ENCODE measurements at places on chromosomes 7 and 10.
A peak's percentile ranks its signal among the peaks of the same experiment; 100 is the strongest.

GRCh38 chr10:47027108-47027783 lies 116.0 kb downstream of the PTPN20 start:
- no peak for DNase-seq

- no peak for DNase-seq
Measured at GRCh38 chr7:20906801-20907453, 120.2 kb upstream of the SP8 start.

DNA sequence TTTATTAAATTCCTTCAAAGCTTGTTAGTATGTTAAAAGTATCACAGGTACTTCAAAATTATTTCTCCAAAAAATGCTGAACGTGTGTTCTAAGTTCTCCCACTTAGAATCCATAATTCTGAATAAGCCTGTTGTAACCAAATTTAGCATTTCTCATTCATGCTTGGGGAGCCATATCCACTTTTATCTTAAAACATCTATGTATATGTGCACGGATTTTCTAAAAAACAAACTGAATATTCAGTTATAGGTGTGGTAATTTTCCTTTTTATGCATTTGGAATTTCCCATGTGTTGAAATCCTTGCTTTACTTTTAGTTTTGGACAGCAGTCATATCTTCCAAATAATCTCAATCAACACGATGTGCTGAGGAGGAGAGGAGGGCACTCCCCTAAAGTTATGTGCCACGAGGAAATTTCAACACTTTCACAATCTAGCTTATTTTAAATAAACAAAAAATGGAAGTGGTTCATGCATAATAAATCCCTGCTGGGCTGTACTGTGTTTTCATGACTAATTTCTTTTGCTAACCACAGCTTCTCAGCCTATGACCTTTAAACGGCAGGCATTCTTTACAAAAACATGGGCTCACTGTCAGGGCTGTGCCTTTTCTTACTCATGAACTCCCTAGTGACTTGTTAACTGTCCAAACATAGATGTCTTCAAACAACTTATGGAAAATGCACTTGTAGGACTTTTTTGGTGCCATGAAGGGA lies 380.3 kb upstream of the SEMA3C start:
- DNase-seq: no peak

DNA sequence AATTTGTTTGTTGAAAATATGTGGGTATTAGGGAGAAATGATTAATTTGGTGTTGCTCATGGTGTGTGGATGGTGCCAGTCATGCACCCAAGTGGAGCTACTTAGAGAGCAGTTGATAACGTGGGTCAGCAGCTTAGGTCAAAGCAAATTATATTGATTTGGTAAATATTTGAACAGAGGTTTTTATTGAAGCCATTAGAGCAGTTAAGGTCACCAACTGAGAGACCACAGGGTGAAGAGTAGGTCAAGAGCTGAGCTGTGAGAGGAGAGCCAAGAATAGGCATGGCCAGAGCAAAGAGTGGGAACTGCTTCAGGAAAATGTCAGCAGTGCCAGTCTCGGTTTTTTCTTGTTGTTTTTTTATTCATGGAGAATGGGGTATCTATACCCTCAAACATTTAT lies 97.9 kb downstream of the TMEM168 start:
- DNase-seq: no peak

DNA sequence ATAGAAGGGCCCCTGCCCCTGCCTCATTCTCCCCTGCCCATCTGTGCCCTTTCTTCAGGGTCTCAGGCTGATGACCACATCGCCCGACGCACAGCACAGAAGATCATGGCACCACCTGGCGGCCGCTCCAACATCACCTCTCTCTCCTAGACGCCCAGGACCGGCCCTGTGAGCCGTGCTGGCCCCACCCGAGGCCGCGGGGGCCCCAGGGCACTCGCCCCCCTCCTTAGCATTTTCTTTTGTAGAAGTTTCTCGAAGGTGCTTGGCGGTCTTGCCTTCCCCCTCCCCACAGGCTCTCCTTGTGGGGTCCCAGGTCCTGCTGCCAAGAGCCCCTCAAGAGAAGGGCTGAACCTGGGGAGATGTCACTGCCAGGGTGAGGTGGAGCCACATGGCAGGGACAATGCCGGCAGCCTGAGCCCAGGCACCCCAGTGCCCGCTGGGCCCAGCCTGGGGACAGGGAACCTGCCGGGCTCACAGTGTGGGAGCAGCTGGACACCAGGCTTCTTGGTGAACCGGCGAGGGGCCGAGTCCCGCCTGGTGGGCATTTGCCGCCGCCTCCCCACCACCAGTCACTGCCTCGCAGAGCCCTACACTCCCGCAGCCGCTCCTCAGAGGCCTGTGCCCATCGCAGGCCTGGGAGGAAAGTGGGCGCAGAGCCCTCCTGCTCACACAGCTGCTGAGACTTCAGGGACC lies 18.2 kb downstream of the DPYSL4 start:
- no peak for DNase-seq

- DNase-seq: peak; percentile 10
Measured at GRCh38 chr7:131011432-131011742, 277.4 kb upstream of the KLF14 start.

GRCh38 chr10:15223174-15223573 lies 54.7 kb upstream of the NMT2 start:
- DNase-seq: no peak

DNA sequence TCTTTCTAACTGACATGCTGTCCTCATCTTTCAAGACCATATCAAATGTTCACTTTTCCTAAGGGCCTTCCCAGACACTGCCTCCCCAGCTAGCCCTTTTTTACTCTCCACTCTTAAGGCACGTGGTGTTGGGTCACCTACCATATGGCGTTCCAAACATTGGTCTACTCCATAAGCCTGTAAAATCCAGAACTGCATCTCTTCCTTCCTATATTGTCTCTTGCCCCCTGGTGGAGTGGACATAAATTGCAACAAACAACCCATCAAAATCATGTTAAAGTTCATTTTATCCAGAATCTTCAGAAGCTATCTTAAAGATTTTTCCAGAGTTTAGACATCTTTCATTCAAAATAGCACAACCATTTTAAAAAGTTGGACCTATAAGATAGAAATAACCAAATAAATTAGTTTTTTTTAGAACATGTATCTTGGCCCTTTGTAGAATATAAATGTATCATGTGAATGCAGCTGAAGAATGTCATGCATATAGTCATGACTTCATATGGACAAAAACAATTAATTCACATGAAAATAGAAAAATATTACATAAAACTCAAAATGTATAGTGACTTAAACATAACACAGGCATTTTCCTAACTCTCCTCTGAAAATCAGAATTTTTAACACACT lies 180.6 kb upstream of the CHRM2 start:
- DNase-seq: peak; percentile 33

DNA sequence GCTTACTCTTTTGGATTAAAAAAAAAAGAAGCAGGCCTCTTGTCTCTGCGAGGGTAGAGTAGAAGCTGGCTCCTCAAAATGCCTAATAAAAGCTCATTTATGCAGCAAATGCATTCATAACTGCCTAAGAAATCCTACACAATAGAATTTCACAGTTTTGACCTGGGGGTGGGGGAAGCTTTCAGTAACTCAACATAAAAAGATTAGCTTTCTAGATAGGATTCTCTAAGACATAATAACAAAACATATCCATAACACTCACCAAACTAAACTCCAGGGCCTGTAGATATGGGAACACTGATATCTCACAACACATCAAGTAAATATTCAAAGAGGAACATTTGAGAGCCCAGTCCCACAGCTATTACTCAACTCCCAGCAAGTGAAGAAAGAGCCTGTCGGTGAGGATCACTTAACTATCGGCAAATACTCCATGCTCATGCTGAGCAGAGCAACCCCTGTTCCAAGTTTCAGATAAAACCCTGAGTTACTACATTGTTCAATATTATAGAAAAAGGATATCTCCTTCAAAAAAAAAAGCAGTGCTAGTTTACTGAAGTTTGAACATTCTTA lies 88.1 kb downstream of the COBL start:
- DNase-seq: no peak

GRCh38 chr10:80474941-80475340 lies 20.8 kb downstream of the TSPAN14 start:
- DNase-seq: no peak

GRCh38 chr7:128399991-128400390 lies 9.8 kb downstream of the IMPDH1 start:
- no peak for DNase-seq

DNA sequence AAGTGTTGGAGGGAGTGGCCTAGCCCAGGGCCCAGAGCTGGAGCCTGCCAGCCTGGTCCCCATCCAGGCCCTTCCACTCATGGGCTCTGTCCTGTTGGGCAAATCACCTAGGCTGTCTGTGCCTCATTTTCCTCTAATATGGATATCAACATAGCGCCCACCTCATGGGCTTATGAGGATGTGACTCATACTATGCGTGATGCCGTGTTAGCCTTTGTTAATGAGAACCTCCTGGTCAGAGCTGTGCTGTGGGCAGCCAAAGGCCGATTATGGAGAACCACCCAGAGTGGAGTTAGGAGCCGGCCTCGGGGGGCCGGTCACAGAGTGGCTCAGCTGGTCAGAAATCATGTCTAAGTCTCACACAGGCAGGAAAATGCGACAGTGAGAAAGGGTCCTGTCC lies 306.4 kb downstream of the PAXIP1 start:
- no peak for DNase-seq

DNA sequence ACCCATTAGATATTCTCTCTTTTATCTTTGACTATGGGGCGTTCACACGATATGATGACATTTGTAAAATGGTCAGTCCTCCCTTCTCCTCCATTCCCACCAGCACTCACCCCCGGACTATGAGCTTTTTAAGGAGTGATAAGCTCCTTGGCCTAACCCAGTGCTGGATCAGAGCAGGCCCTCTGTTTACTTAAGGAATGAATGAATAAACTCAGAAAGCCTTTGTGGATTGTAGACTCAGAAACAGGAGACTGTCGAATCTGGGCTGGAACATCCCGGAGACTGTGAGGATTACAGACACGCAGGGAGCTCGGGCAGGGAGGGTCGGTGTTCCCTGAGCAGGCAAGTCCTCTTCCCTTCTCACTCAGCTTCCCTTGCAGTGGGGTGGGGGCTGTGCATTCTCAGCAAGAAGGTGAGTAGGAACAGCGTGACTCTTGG lies 6.8 kb upstream of the ZCCHC24 start:
- no peak for DNase-seq

DNA sequence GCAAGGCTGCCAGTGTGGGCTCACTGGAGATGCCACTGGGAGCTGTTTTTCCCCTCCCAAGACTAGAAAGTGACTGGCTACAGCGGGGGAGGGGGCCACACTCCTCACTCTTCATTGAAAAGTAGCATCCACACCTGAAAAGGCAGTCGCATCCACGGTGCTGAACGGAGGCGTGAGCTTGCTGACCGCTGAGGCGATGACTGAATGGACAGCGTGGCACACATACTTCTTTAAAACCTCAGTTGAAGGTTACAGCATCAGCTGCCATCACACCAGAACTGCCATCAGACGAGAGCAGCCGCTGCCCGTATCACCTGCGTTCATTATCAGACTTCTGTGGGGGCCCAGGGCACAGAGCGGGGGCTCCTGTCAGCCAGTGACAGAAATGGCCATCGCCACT lies 327.2 kb downstream of the DNAJB6 start:
- no peak for DNase-seq

DNA sequence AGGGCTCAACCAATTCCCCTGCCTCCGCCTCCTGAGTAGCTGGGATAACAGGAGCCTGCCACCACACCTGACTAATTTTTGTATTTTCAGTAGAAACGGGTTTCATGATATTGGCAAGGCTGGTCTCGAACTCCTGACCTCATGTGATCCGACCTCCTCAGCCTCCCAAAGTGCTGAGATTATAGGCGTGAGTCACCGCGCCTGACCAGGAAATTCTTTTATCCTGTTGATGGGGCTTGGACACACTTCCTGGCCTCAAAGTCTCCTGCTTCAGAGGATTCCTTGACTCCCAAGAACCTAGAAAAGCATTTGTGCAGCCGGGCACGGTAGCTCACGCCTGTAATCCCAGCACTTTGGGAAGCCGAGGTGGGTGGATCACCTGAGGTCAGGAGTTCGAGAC lies 16.2 kb downstream of the ZNF425 start:
- DNase-seq: no peak

- DNase-seq: no peak
Measured at GRCh38 chr10:104036518-104037260, 49.0 kb downstream of the COL17A1 start.

- DNase-seq: no peak
Measured at GRCh38 chr10:3813986-3814837, 29.2 kb upstream of the KLF6 start.

DNA sequence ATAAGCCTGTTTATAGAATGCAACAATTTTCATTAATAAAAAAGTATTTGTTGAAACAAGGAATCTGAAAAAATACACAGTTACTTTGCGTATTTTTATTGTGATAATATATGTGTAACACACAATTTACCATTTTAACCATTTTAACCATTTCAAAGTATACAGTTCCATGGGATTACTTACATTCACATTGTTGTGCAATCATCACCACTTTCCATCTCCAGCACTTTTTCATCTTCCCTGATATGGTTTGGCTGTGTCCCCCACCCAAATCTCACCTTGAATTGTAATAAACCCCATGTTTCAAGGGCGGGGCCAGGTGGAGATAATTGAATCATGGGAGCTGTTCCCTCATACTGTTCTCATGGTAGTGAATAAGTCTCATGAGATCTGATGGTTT lies 61.3 kb upstream of the GLCCI1 start:
- no peak for DNase-seq

GRCh38 chr7:41977151-41977651 lies 259.8 kb downstream of the GLI3 start:
- peak; percentile 32 for DNase-seq

- no peak for DNase-seq
Measured at GRCh38 chr7:101557978-101558741, 70.9 kb downstream of the MYL10 start.

DNA sequence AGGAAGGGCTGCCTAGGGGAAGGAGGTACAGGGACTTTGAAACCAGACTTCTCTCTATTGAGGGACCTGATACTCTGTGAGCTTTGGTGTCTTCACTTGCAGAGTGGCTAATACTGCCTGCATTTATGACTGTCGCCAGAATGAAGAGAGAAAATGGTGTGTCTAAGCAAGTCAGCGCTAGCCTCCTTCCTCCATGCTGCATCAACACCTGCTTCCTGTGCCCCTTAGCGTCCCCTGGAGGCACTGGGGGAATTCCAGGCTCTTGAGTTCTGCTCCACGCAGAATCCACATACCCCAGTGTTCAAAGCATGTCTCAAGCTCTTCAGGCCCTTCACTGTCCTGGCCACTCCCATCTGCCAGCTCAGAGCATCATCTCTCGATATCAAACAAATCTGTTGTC lies 140.5 kb downstream of the PKD1L1 start:
- DNase-seq: no peak

All from NCI-H1105 treated with DMSO at 0.1 percent for 48 hours (cell line).